Vagina (tissue), 2 donors: ENCODE measurements at places on chromosomes 13 and 19.

DNA sequence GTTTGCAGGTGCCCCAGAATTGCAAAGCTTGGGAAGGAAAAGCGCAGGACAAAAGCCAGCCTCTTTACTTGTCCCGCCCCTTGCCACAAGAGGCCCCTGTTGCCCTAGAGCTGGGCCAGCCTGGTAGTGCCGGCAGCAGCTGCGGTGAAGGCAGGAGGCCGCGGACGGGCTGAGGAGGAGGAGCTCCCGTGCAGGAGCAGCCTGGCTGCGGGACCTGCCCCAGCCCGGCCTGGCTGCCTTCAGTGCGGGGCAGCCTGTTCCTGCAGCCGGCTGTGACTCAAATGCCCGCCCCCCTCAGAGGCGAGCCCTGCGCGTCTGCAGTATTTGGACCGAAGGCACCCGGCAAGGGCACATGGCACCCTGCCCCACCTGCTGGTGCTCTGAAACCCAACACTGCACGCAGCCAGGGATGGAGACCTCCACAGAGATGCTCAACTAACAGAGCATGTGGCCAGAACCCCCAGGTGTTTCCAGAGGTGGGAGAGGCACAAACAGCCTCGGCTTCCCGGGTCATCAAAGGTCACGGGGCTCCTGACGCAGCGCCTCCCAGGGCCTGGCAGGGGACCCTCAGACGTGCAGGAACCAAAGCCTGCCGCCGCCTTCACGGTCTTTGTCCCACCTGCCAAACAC lies 29.7 kb downstream of the NAXD start:
- DNase-seq, result no peak

DNA sequence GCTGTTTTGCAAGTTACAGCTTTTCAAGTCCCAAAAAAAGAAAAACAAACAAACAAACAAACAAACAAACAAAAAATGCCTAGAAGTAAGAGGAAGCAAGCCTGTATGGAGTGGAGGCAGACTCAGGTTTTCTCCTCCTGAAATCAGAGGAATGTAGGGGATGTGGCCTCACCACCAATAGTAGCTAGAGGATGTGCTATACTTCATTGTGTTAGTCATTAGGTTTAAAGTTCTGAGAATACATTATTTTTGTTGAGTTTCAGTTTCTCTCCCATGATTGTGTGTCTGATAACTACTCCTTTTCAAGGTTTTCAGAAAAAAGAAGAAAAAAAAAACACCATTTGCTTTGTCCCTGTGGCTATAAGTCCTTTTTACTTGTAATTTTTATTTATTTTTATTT lies 524.5 kb downstream of the GPC6 start:
- DNase-seq, result no peak

GRCh38 chr13:90493667-90494066 lies 853.8 kb upstream of the MIR17HG start:
- no peak for DNase-seq

GRCh38 chr13:50513300-50513877 lies 330.1 kb downstream of the DLEU7 start:
- no peak for DNase-seq

DNA sequence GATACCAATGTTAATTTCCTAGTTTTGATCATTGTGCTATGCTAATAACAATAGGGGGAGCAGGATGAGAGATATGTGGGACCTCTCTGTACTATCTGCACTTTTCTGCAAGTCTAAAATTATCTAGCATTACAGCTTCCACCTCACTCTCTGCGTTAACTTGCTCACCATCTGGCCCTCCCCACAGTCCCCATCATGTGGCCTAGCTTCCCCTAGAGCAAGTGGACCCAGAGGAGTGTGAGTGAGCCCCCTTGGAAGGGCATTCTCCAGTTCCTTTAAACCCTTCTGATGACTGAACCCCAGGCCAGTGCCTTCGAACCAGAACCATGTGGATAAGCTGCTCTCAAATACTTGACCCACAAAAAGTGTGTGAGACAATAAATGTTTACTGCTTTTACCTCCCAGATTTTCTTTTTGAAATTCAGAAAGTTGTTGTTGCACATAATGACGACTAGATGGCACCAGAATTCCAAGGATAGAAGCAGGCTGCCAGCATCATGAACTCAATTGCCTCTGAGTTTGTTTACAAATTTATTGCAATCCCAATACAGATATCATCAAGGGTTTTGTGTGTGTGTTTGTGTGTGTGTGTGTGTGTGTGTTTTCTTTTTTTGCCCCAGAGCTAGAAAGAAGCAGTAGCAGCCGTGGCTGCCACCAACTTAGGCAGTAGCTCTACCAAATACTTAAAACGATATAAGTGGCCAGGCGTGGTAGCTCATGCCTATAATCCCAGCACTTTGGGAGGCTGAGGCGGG lies 49.0 kb upstream of the ZNF780A start:
- peak; percentile 47 for DNase-seq

- DNase-seq, result no peak
Observed at GRCh38 chr19:40754611-40755247, 3.7 kb downstream of the SNRPA start.

GRCh38 chr13:45861322-45861721 lies 9.8 kb upstream of the SIAH3 start:
- no peak for DNase-seq

DNA sequence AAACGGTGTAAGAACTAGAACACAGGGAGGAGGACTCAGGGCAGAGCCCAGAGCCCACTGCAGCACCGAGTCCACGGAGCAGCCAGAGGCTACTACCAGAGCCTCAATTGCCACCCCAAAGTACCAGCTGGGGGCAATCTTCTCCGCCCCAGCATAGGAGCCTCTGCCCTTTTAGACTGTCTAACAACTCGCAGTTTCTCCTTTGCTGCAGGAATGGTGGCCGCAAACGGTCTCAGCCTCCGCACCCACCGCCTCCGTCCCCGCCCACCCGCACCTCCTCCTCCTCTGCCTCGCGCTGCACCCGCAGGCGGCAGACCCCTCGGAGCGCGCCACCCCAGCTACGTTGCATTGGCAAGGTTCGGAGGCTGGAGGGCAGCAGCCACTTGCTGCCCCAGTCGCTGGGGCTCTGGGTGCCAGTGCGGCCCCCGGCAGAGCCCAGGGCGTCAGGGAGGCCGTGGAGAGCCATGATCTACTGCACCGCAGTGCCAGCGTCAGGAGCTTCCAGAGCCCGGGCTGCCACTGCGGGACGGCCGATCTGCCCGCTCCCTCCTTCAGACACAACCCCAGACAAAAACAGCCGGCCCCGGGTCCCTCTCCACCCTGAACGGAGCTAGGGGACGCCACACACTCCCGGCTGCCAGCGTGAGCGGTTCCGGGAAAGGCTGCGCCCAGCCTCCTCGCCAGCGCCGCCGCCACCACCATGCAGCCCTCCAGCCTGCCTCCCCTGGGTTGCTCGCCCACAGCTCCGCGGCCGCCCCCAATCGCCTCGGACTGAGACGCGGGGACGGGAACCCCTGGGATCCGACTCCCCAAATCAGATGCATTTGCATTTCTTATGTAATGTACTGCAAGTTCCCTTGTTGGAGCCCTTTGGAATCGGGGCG lies 1.8 kb downstream of the FGF14 start:
- no peak for DNase-seq

GRCh38 chr19:46442808-46443450 lies 14.2 kb upstream of the PNMA8C start:
- no peak for DNase-seq

DNA sequence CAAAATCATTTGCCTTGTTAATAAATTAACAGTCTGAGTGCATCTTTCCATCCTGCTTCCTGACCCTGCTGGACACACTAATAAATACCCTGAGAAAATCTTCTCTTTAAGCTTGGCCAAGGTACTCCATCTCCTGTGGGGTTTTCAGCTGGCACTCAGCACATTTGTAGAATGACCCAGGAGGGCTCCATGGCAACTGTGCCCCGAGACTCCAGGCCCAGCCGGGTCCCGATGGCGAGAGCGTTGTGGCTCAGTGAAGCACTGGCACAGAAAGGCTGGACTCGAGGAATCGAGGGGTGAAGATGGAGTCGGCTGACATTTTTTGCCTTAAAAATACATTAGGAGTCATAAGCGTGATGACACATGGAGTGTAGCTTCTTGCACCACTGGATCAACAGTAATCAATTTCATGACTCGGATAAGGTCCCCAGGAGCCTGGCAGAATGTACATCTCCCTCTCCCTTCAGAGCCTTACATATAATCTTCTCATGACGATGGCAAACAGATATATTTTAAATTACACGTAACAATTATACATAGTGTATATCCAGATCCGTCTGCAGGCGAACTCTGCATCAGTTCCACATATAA lies 85.4 kb downstream of the SLC7A1 start:
- no peak for DNase-seq

GRCh38 chr19:294341-294945 lies 3.2 kb upstream of the PLPP2 start:
- no peak for DNase-seq

DNA sequence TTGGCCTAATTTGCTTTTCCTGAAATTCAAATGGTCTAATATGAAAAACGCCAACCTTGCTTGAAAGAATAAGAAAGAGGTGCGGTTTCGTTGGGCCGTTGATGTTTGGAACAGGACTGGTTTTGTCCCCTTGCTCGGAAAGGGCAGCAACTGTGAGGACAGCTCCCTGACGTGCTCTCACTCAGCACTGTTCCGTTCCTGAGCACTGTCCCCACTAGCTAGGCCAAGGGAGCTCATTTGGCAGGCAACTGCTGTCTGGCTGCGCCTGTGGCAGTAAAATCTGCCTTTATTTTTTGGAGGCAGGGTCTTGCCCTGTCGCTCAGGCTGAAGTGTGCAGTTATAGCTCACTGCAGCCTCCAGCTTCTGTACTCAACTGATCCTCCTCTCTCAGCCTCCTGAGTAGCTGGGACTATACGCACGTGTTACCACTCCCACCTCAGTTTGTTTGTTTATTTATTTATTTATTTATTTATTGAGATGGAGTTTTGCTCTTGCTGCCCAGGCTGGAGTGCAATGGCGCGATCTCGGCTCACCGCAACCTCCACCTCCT lies 4.5 kb downstream of the LDLR start:
- no peak for DNase-seq
